Adrenal gland (tissue), 19 donors: ENCODE measurements at places on chromosomes 2 and 18. TPM values are rescaled to one million over a fixed set of nuclear protein-coding genes. Genes with fewer than 3 reads are reported as not detected.

GRCh38 chr2:38146275-38146906, 70.4 kb upstream of the CYP1B1 start:
- peak; percentile 55 for DNase-seq

- no peak for DNase-seq
Measured at GRCh38 chr2:39524756-39525635, 87.9 kb upstream of the MAP4K3 start.

DNA sequence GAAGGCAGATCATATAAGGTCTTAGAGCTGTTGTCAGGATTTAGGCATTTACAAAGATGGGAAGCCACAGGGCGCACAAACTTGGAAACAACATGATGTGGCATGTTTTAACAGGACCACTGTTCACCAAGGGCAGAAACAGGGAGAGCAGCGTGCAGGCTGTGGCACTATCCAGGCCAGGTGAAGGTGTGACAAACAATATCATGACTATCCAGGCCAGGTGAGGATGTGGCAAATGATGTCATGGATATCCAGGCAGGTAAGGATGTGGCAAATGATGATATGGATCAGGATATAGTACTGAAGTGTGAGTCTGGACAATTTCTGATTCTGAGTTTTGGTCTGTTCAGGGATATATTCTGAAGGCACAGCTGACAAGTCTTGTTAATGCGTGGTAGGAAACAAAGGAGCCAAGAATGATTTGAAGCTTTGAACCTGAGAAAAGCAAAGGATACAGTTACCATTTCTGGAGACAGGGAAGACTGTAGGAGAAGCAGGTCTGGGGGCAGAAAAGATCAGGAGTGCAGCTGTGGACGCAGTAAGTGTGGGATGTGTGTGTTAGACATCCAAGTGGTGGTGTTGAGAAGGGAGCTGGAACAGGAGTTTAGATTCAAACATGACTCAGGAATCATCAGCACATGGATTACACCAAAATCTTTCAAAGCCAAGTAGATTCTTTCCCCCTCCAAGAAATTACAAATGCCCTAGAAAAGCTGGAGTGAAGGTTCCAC, 205.9 kb downstream of the TMEM163 start:
- no peak for DNase-seq

GRCh38 chr2:139033300-139033699, 253.1 kb upstream of the NXPH2 start:
- no peak for DNase-seq

GRCh38 chr18:42743373-42744138, 371.9 kb downstream of the RIT2 start:
- DNase-seq, result no peak

The KCNG2 gene
- not detected for total RNA-seq

The CFC1 gene
- 0.39 TPM for total RNA-seq

The WNT10A gene
- total RNA-seq, result not detected

The PTGR3 gene
- 18.3 TPM for total RNA-seq

DNA sequence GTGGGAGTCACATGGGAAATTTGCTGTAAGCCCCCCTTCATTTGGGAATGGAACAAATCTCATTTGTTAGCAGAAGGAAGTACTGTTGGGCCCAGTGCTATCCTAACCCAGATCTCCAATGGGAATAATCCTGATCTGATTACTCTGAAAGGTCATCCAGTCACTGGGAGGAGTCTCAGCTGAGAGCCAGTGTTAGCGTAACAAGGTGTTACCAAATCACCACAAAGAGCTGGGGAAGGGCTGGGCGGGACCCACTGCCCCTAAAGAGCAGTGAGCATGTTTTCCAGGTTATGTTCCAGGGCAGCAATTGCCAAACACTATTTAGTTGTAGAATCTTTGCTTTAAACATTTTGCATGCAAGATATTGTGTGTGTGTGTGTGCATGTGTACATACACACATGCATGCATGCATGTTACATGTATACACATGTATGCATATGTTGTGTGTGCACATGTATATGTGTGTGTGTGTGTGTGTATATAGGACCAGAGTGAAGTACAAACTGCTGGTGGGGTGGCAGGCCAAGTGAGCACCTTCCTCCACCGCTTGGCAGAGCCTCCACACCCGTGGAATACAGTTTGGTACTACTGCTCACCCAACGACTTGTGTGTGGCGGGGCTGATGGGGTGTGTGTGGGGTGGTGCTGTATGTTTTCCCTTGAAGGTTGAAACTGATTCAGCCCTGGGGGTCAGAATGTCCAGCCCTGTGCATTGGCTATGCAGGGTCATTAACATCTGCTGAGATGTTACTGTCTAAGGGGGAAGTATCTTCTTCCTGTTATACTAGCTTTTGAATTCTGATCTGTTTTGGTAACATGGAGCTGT, 15.2 kb downstream of the INPP5D start:
- DNase-seq, result no peak

The GAL3ST2 gene
- not detected for total RNA-seq

- no peak for DNase-seq
Measured at GRCh38 chr2:104866883-104867812, 13.2 kb downstream of the POU3F3 start.

The PAIP2B gene
- total RNA-seq, result 4.8 TPM

- DNase-seq, result no peak
Measured at GRCh38 chr2:229870903-229871656, 50.7 kb downstream of the TRIP12 start.

The TUBA4B gene
- not detected for total RNA-seq

- DNase-seq, result no peak
Measured at GRCh38 chr2:30422444-30423040, 24.5 kb upstream of the LCLAT1 start.

GRCh38 chr2:227188292-227188691, 23.9 kb downstream of the COL4A3 start:
- peak; percentile 76 for DNase-seq

The BCL2 gene
- total RNA-seq, result 3.8 TPM

GRCh38 chr18:78900938-78901909, 78.4 kb upstream of the SALL3 start:
- no peak for DNase-seq

GRCh38 chr2:234765279-234765678, 186.5 kb upstream of the SH3BP4 start:
- no peak for DNase-seq

The TTLL4 gene
- 20.5 TPM for total RNA-seq

DNA sequence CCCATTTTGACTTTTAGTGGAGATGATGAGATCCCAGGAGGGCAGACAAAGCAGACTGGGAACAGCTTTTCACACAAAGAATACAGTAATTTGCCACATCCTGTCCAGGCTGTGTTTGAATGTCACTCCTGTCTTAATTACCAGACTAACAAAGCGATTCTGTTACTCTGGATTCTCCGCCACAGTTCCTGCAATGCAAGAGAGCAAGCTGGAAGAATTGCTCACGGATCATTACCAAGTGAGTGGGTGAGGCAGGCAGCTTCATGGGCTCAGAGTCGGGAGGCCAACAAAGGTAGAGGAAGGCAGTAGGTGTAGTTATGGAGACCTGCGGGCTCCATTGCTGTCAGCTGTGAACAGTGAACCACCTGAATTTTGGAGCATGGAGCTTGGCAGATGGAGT, 250.5 kb upstream of the ATP5MC3 start:
- DNase-seq, result no peak

The HES6 gene
- 19.2 TPM for total RNA-seq

The NGEF gene
- 39.7 TPM for total RNA-seq

DNA sequence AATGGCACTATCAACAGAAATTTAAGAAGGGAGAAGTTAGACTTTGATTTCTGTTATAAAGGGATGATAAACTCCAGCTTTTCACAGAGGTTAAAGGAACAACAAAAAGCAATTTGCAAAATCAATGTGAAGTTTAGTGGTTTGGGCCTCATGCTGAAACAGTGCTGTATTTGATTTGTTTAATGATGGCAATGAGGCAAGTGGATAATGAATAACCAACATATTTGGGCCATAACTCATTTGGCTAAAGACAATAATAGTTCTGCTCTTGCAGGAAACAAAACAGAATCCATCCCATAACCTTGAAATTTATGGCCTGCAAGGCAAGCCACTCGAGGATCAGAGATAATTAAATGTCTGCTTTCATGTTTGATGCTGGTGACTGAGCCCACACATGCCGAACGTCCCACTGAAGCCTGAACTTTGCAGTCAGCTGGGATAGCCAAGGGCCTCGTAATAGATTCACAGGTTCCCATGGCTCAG, 56.5 kb downstream of the TPGS2 start:
- DNase-seq, result no peak

- DNase-seq, result no peak
Measured at GRCh38 chr2:23513872-23514793, 129.2 kb downstream of the KLHL29 start.

DNA sequence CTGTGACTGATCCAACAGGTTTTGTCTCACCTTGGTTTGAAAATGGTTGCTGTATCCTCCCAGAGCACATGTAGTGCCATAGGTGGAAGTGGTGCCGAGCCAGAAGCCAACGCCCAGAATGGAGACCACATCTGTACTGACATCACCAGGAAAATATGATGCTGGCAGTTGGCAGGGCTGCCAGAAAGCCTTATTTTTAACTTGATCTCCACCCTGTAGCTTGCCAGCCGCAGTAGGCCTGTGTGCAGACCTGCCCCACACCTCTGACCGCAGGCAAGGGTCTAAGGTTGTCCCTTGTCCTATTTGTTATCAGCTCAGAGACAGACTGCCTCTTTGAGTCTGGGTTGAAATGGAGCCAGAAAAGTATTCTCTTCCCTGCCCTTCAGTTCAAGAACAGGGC, 123.5 kb upstream of the EML6 start:
- peak; percentile 52 for DNase-seq

GRCh38 chr18:10164271-10165071, 250.7 kb downstream of the VAPA start:
- no peak for DNase-seq

- DNase-seq, result no peak
Measured at GRCh38 chr2:205698286-205699268, 16.3 kb downstream of the NRP2 start.

GRCh38 chr2:40480596-40480995, 28.7 kb upstream of the SLC8A1 start:
- no peak for DNase-seq
